ENCODE measurements at places on chromosomes 2 and 18.

GRCh38 chr2:109216332-109216731, 87.3 kb downstream of the SH3RF3 start:
- DNase-seq = no peak

DNA sequence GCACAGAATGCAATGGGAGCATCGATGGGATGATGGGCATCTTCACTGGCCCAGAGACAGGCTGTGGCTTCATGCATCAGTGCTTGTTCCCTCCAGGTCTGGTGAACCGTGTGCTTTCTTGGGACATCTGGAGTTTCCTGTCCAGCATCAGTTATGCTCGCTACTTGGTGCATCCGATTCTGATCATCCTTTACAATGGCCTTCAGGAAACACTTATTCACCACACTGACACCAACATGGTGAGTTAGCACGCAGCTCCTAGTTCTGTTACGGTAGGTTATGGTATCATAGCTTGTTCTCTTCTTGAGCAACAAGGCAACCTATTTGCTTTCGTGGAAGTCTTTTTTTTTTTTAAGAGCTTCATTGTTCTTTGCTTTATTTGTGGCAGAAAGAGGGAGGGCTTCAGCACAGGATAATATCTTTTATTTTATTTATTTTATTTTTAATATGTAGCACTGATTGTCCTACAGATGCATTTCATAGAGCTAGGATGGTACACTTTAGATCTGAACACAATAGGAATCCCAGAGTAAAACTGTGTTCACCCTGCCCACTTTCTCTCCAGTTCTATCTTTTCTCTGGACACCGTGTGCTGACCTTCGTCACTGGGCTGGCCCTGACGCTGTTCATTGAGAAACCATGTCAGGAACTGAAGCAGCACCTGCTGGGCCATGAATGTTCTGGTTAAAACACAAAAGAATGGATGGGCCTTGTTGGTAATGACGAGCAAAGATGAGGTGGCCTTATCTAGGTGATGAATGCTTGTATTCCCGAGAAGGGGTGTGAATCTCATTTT, 71.2 kb upstream of the SEC11C start:
- DNase-seq = no peak

DNA sequence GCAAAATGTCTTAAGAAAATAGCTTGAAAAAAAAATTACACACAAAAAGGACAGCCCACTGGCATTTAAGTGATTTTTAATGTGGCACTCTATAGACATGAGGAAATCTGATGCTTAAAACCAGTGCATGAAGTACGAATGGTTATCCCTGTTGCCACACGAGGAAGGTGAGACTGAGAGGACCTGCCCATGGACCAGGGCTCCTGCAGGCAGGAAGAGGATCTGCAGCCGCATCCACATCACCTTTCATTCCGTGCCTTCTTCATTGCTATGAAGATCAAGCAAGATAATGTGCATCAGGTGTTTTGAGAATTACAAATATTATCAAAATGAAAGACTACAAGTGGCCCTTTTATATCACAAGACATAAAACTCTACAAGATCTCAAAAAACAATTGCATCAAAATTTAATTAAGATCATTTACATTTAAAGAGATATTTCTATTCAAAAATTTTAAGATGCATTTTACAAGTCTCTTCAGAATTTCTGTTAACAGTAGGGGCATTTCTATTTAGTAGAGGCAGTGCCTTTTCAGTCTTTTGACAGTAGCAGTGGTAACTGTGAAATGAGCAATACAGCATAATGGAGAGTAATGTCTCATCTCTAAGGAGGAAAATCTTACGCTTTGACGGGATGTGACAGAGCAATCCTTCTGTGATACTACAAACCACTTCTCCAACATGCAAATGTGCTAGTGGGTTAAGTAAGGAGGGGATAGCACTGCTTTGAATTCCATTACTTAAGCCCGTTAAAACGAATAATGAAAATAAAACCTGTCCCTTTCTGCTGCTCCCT, 83.4 kb downstream of the SLC5A7 start:
- DNase-seq = peak; percentile 10

DNA sequence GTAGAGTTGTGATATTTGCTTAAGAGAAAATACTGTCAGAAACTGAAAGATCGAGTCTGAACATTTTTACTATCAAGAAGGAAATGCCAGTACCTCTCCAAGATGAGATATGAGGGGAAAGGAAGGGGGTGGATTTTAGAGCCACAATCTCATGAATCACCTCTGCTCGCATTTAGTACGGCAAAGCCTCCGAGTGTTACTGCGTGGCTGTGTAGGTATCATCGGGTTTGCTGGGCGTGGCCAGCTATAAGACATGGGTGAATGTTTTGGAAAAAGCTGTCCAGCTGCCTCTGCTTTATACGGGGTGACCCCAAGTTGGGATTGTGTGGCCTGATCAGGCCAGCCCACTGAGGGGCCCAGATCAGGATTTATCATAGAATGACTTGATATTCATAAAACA, 826.4 kb downstream of the SOCS6 start:
- DNase-seq = no peak

GRCh38 chr18:45958027-45958426, 9.1 kb downstream of the EPG5 start:
- DNase-seq = no peak

- DNase-seq = no peak
Observed at GRCh38 chr2:150107816-150108215, 379.7 kb downstream of the RND3 start.

DNA sequence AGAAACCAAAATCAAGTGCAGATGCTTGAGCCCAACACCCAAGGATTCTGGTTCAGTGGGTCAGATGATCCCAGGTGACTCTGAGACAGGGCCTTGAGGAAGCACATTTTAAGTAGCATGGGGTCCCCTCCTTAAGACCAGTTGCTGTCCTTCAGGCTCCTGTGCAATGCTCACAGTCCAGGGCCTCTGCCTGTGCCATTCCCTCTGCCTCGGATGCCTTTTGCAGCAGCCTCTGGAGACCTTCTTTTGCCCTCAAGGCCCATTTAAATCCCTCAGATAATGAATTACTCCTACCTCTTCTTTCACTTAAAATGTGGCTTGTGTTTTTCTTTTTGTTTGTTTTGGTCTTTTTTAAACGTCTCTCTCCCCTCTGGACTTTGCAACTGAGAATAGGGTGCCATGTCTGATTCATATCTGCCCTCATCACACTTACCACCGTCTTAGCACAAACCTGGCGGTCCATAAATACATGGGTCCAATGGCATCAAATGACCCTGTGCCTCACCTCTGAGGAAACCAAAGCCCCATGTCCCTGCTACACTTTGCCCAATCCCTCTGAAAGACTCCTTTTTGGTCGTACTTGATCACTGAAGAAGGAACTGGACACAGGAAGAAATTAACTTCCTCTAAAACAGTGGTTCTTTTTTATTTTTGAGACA, 14.2 kb downstream of the ACTG2 start:
- DNase-seq = no peak

DNA sequence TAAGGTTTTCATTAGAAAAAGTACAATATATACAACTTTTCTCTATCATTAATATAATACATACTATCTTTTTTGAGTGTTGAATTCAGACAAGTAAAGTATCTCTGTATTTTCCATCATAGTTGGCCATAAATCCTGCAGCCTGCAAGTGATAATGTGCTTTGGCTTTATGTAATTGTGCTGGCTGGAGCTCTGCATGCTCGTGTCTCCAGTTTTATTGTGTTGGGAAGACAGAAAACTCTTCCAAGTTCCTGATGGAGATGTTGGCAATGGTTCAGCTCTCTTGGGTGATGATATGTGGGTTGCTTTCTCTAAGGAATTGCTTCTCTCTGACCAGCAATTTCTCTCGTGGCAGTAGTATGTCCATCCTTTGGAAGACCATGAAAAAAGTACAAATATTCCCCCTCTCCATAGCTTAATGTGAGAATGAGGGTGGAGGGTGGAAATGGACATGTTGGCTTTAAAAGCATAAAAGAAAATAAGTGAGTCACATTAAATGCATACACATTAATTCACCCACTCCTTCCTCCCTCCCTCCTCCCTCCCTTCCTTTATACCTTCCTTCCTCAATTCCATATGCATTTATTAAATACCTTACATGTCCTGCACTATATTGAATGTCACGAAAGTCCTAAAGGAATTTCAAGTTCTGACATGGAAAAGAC, 344.2 kb downstream of the MTX2 start:
- no peak for DNase-seq

GRCh38 chr2:212042562-212042961, 496.0 kb downstream of the ERBB4 start:
- DNase-seq = no peak

- DNase-seq = no peak
Observed at GRCh38 chr2:240689975-240690374, 1.7 kb upstream of the AQP12A start.

GRCh38 chr2:71535526-71535925, 82.2 kb downstream of the DYSF start:
- no peak for DNase-seq

DNA sequence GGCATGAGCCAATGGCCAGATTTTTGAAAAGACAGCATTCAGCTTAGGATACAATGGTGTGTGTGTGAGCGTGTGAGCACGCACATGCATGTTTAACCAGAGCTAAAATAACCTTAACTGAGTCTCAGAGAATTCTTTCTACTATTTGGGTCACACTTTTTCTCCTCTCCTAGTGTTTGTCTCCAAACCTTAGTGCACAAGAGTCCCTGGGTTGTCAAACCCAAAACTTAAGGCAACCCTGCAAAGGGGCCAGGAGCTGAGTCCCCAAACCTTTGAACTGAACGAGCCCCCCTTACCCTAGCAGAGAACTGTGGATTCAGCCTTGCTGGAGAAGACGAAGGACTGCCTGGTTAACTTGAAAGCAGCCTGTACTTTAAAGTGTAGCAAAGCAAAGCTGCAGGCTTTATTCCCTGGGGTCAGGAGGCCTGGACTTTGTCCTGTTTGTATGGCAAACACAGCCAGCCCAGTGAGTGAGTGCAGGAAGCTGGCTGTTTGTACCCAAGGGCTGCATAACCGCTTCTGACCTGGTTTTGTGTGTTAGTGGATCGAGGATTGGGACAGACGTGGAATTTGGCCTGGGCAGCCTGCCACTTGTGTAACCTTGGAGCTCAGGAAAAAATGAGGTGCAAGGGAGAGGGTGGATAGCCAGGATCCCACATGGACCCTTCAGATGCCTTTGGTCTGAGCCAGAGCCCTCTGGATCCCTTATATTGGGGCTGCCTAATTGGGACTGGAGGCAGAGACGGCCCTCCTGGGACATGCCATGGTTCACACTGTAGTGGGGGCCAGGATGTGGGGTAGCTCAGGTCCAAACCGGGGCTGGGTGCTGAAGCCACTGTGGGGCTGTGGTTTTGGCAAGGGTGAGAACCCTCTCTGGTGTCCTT, 6.4 kb upstream of the PSMD1 start:
- peak; percentile 77 for DNase-seq

- DNase-seq = no peak
Observed at GRCh38 chr18:74155276-74155675, 7.0 kb downstream of the TIMM21 start.

- peak; percentile 28 for DNase-seq
Observed at GRCh38 chr2:113888641-113889470, 1.0 kb upstream of the ACTR3 start.

DNA sequence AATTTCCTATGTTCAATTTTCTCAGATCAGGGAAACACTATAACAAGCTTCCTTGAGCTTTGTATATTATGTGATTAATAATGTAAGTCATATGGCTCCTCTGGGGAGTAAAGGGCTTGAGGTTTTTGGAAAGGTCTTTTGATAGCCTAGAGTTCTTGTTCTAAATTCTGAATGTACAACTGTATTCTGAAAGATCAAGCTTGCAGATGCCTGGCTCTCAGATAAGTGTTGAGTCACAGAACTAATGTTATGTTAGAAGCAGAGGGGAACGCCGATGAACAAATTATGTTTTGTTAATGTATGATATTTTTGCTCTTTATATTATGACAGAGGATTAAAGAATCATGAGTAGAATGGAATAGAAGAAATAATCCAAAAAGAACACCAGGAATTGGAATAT, 170.1 kb downstream of the RPRM start:
- no peak for DNase-seq

- peak; percentile 4 for DNase-seq
Observed at GRCh38 chr18:22683196-22683676, 249.9 kb upstream of the RBBP8 start.

DNA sequence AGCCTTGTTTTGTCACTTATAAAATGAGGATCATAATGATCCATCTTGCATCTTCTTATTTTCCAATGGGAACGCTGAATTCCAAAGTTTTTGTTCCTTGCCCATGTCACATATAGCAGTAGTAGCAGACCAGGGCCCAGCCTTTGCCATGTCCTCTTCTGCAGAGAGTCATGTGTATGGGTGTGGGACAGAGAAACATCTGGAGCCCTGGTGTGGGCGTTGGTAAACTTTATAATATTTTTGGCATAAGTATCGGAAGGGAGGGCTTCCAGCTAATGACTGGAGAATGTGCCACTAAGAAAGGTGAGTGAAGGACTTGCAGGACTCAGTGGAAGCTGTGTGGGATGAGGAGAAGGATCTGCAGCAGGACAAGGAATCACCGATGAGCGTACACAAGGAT, 157.2 kb downstream of the NCKAP5 start:
- DNase-seq = no peak

- no peak for DNase-seq
Observed at GRCh38 chr2:26025509-26025908, 8.4 kb upstream of the RAB10 start.

- DNase-seq = no peak
Observed at GRCh38 chr2:114010001-114010400, 120.1 kb downstream of the ACTR3 start.
